Stimulated activated naive B cell treated with anti-CD40 and anti-IgM and Interleukin-4, amounts not matched to agents 10 μg/mL and 1 μg/mL and 100 μg/mL, for 72 hours (primary cell): ENCODE measurements at places on chromosomes 4 and X.

DNA sequence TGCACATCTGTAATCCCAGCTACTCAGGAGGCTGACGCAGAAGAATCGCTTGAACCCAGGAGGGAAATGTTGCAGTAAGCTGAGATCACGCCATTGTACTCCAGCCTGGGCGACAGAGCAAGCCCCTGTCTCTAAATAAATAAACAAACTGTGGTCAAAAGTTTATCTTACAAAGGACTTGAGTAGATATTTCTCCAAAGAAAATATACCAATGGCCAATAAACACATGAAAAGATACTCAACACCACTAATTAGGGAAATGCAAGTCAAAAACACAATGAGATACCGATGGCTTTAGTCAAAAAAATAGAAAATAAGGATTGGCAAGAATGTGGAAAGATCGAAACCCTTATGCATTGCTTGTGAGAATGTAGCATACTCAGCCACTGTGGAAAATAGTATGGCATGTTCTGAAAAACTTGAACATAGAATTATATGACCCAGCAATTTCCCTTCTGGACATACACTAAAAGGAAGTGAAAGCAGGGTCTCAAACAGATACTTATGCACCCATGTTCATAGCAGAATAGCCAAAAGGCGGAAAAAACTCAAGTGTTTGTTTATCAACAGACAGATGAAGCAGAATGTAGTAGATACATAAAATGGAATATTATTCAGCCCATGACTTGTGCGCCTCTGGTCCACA is 2.0 kb upstream of the CFAP97 start:
- DNase-seq = no peak

- DNase-seq = no peak
Measured at GRCh38 chr4:66577922-66578321, 907.6 kb upstream of the EPHA5 start.

GRCh38 chr4:118718511-118719170 is 33.4 kb downstream of the METTL14 start:
- DNase-seq = no peak

GRCh38 chr4:163590103-163590502 is 95.6 kb downstream of the TMA16 start:
- no peak for DNase-seq

DNA sequence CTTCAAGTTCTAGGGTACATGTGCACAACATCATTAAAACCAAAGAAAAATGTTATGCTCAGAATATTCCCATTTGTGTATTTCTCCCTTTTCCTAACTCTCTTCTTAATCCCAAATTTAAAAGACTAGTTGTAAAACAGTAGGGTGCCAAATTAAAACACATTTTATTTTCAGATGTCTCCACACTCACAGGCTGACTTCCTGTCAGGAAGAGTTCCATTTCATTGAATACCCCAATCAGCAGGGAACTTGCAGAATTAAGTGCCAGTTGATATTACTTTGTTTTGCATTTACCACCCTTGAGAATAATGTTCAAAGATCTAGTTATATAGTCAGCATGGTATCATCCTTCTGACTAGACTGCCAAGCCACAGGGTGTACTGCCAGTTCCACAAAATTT is 207.9 kb downstream of the MAB21L2 start:
- DNase-seq = no peak

DNA sequence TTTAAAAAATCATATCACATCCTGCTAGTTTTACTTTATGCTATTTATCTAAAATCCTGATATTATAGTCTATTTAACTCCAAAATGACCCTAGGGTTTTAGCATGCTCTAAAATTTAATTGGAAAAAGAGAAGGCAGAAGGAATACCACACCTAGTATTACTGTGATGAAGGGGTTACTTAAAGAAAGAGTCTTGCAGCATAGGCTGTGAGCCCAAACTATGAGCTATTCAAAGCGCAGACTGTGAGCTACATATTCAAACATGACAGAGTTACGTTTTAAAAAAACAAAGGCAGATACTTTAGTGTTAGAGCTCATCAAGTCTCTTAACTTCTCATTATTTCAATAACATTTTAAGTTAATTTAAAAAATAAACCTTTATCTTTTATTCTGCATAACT is 247.7 kb upstream of the ETNPPL start:
- no peak for DNase-seq

DNA sequence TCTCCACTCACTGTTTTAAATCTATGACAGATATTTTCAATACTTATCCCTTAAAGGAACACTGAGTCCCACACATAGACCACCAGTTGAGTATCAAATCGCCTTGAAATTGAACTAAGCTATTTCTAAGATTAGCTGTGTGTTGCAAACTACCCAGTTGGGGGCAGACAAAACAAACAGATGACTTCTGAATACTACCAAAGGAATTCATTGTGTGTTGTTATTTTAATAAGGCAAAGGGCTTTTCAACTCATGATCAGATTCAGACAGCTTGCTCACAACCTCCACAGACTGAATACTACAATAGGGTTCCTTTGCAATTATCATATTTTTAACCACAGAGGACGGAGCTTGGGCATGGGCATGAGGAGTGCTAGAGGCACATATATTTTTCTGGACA is 283.0 kb upstream of the GPC4 start:
- DNase-seq = no peak

GRCh38 chrX:18461431-18461830 is 36.0 kb downstream of the CDKL5 start:
- DNase-seq = no peak

GRCh38 chrX:32448945-32449344 is 762.4 kb downstream of the DMD start:
- no peak for DNase-seq

DNA sequence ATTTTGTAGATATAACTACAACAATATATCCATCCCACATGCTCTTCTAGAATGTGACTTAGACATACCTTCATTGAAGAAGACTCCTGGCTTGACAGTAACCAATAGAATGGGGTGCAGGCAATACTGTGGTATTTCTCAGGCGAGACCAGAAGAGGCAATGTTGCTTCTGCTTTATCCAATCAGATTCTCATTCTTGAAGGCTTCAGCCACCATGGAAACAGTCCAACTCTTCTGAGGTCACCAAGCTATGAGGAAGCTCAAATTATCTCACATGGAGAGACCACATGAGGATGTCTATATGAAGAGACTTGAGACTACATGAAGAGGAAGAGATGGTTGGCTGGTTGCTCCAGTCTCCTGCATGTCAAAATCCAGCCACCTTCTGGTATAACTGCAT is 469.9 kb downstream of the PCDH10 start:
- no peak for DNase-seq

- peak; percentile 32 for DNase-seq
Measured at GRCh38 chr4:3346146-3346545, 53.3 kb downstream of the RGS12 start.

GRCh38 chr4:183398298-183399125 is 45.9 kb upstream of the CDKN2AIP start:
- DNase-seq = peak; percentile 52

GRCh38 chr4:107349732-107350131 is 313.6 kb upstream of the DKK2 start:
- DNase-seq = no peak

GRCh38 chr4:176593943-176594342 is 198.8 kb downstream of the VEGFC start:
- no peak for DNase-seq

DNA sequence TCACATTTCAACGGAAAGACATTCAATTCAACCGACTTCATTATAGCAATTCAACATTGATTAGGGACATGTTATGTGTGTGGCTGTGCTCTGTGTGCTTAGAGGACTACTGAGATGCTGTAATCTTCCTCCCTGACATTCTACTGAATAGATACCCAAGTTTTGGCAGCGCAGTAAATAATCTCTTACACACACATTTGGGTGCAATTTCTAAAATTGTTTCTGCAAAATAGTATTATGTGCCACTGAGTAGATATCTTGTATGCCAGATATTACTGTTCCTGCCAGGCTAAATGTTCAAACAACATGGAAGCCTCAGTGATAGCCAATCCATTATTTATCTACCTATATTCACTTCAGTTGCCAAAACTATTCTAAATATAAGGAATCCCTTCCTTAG is 41.3 kb downstream of the RTL9 start:
- DNase-seq = no peak

DNA sequence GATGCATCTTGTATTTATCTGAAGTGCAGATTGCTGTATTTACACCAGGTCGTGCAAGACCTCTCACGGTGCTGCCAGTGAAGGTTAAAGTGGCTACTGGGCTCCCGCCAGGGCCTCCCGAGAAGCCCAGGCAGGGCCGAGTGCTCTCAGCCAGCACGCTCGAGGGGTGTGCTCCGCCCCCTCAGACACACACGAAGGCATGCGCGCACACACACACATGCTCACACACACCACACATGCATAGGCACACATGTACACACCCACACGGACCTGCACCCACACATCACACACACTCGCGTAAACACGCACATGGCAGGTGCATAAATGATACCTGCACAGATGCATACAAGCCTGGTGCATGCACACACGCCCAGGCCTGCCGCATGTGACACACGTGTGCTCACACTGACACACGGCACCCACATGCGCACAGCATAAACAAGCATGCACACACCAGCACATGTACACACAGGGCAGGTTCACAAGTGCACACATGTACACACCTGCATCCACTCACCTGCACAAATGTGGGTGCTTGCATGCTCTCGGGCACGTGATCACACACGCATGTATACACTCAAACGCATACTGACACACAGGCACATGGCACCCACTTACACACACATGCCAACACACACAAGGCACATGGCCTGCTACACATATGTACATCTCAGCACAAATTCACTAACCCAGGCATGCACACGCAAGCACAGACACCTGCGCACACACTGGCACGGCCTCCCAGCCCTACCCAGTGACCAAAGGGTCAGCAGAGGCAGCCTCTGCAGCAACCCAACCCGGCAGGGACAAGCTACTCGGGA is 71.6 kb downstream of the FAM53A start:
- DNase-seq = no peak

GRCh38 chrX:46693149-46693548 is 65.8 kb downstream of the SLC9A7 start:
- DNase-seq = no peak

- no peak for DNase-seq
Measured at GRCh38 chrX:152949114-152949513, 44.8 kb downstream of the PNMA5 start.

DNA sequence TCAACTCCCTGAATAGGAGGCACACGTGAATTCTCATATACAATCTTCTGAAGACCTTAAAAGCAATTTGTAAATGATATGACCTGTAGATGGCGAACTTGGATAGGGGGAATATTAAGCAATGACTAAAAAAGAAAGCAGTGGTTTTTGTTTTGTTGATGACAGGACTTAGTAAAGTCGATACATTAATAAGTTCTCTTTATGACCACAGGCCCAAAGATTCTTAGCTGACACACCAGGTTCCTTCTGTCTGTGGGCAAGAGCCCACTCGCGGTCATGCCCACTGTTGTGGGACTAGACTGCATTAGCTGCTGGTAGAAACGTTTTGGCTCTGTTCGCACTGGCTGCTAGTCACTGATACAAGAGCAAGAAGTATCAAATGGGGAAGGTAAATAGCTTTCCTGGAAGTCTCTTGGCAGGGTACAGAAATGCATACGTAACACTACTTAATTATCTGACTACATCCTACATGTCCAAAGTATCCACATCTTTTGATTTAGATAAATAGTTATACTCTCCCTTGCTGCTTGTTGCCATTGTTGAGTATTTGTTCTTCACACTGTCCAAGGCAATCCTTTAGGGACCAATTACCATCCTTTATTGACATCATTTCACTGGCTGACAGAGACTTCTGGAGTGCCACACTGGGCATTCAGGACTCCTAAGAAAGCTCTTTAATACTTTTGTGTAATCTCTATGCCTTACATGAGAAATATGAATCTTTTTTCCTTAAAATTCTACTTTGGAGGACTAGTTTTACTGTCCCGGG is 31.0 kb downstream of the ALPK1 start:
- DNase-seq = peak; percentile 4

DNA sequence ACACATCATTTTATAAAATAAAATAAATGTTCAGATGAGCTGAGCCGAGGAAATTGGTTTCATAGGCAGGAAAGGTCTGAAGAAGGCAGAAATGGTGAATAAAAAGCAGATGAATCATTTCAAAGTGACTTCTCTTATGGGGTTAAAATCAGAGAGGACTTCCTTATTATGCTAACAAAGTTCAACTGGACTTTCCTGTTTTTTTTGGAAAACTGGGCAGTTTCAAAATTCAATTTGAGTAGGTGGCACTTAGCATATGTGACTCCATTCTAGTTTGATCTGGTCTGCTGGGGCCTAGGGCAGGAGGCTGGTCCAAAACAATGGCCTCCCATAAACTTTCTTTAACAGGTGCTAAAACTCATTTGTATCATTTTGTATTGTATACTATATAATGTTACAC is 1794.9 kb upstream of the TENM3 start:
- no peak for DNase-seq

DNA sequence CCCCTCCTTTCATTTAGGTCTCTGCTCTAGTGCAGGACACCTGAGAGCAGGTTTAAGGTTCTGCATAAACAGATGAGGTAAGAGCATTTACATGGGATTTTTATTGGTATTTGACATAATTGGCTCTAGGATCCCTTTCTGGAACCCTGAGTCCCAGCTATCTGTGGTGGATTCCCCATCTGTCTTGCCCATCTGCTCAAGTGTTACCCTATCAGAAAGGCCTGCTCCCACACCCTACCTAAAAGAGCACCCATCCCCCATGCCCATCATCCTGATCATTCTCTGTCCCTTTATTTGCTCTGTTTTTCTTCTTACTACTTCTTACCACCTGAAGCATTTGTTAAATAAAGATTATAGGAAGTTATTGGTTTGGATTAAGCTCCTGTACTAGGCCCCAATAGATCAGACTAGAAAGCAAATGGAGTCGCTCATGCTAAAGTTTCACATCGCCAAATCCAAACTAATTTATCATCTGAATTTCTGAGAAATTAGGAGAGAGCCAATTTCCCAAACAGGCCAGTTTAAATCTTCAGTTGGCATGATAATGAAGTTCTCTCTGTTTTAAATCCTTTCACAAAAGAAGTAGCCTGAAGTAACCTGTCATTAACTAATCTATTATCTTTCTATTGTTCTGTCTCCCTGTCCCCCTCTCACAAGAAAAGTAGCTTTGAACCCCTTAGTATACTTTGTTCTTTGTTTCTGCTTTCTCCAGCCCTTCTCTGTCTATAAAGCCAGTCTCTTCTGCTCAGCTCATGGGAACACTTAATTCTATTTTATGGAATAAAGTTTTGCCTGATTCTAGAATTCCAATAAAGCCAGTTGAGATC is 178.6 kb downstream of the ZNF674 start:
- no peak for DNase-seq

GRCh38 chrX:129780441-129781105 is 824 bp downstream of the SASH3 start:
- no peak for DNase-seq

- no peak for DNase-seq
Measured at GRCh38 chr4:110850461-110851442, 227.9 kb upstream of the PITX2 start.

GRCh38 chrX:6930307-6930849 is 217.1 kb upstream of the STS start:
- no peak for DNase-seq

- DNase-seq = no peak
Measured at GRCh38 chr4:111994392-111994791, 150.9 kb upstream of the FAM241A start.

DNA sequence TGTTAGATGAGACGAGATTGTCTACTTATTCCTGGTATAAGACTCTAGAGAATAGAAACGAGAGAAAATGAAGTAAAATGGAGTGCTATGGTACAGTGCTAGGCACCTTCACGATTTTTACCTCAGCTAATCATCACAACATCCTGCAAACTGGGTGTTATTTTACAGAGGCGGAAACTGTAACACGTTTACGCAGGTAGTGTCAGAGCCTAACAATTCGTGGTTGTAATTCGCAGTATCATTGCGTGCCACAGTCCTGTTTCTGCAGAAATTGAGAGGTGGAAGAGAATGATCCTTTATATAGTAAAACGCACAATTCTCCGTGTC is 383 bp upstream of the TBC1D19 start:
- DNase-seq = no peak
